A549 treated with CORT108297 at 1 μM for 4 hours (cell line): ENCODE measurements at places on chromosomes 5 and 9. TPM values are rescaled to one million over a fixed set of nuclear protein-coding genes. Genes with fewer than 3 reads are reported as not detected.

ZFYVE16 gene
- 11.4 to 16.5 TPM (median 12.9 TPM) in 5 replicates for total RNA-seq

POU5F2 gene
- 0.01 TPM in 1 of 5 replicates, not detected in the others for total RNA-seq

TMEM215 gene
- total RNA-seq: 0.02 to 0.05 TPM in 2 of 5 replicates, not detected in the others

NDST1 gene
- total RNA-seq: 49.9 to 71.9 TPM (median 62.0 TPM) in 5 replicates

SLC36A2 gene
- not detected in 5 replicates for total RNA-seq

CCNO gene
- total RNA-seq: 5.2 to 9.9 TPM (median 9.5 TPM) in 5 replicates

ZNF300 gene
- total RNA-seq: 2.3 to 2.8 TPM (median 2.7 TPM) in 5 replicates

PCDHGA7 gene
- total RNA-seq: 0.82 to 1.0 TPM (median 0.97 TPM) in 5 replicates

DYNC2I2 gene
- 92.7 to 147 TPM (median 145 TPM) in 5 replicates for total RNA-seq

DNLZ gene
- total RNA-seq: 23.1 to 42.9 TPM (median 37.2 TPM) in 5 replicates

MARCHF11 gene
- total RNA-seq: not detected in 5 replicates

SELENOP gene
- total RNA-seq: 0.18 to 0.40 TPM (median 0.25 TPM) in 5 replicates

LCN2 gene
- total RNA-seq: 2.8 to 6.5 TPM (median 3.4 TPM) in 5 replicates

TAS2R1 gene
- not detected in 5 replicates for total RNA-seq

TTC23L gene
- 0.13 to 0.70 TPM (median 0.23 TPM) in 3 of 5 replicates, not detected in the others for total RNA-seq

SLC6A7 gene
- total RNA-seq: 0.02 to 0.05 TPM (median 0.03 TPM) in 4 of 5 replicates, not detected in the other

NRG2 gene
- total RNA-seq: 1.7 to 2.4 TPM (median 2.1 TPM) in 5 replicates

SLCO4C1 gene
- 0.02 TPM in 1 of 5 replicates, not detected in the others for total RNA-seq

LCP2 gene
- 0.06 TPM in 1 of 5 replicates, not detected in the others for total RNA-seq

BARX1 gene
- total RNA-seq: 8.0 to 13.1 TPM (median 11.4 TPM) in 5 replicates

HMMR gene
- 22.8 to 33.6 TPM (median 27.5 TPM) in 5 replicates for total RNA-seq

CCDC192 gene
- total RNA-seq: not detected in 5 replicates

TPPP gene
- 4.7 to 6.4 TPM (median 5.6 TPM) in 5 replicates for total RNA-seq

SLC34A3 gene
- 0.07 to 0.14 TPM (median 0.10 TPM) in 4 of 5 replicates, not detected in the other for total RNA-seq

OR1J4 gene
- 0.10 to 0.13 TPM in 2 of 5 replicates, not detected in the others for total RNA-seq

SHISAL2B gene
- total RNA-seq: 0.18 TPM in 1 of 5 replicates, not detected in the others

FABP6 gene
- total RNA-seq: 0.92 to 1.4 TPM (median 1.1 TPM) in 5 replicates

POLR1E gene
- total RNA-seq: 37.2 to 41.3 TPM (median 38.8 TPM) in 5 replicates

SUB1 gene
- 222 to 263 TPM (median 241 TPM) in 5 replicates for total RNA-seq

PCDHB5 gene
- 1.2 to 1.8 TPM (median 1.6 TPM) in 5 replicates for total RNA-seq

GFI1B gene
- 0.03 to 0.14 TPM (median 0.12 TPM) in 3 of 5 replicates, not detected in the others for total RNA-seq

DNAH5 gene
- total RNA-seq: 0.66 to 1.8 TPM (median 1.3 TPM) in 5 replicates

GABRA1 gene
- total RNA-seq: not detected in 5 replicates

PFN3 gene
- not detected in 5 replicates for total RNA-seq

KIF20A gene
- total RNA-seq: 40.0 to 48.7 TPM (median 46.6 TPM) in 5 replicates

PCDHA5 gene
- total RNA-seq: 0.47 to 0.79 TPM (median 0.70 TPM) in 5 replicates

RFESD gene
- total RNA-seq: 2.1 to 3.1 TPM (median 2.4 TPM) in 5 replicates

SAXO1 gene
- not detected in 5 replicates for total RNA-seq

RALGPS1 gene
- total RNA-seq: 1.8 to 2.6 TPM (median 2.5 TPM) in 5 replicates

CHSY3 gene
- total RNA-seq: 0.06 to 0.29 TPM (median 0.13 TPM) in 5 replicates

ROR2 gene
- 0.83 to 2.0 TPM (median 1.8 TPM) in 5 replicates for total RNA-seq

CPLANE1 gene
- total RNA-seq: 3.3 to 5.9 TPM (median 4.0 TPM) in 5 replicates
